ENCODE measurements at places on chromosomes 4 and X.

GRCh38 chr4:5133201-5133600, 81.9 kb downstream of the STK32B start:
- DNase-seq, result no peak

GRCh38 chrX:109487640-109488039, 5.8 kb upstream of the GUCY2F start:
- no peak for DNase-seq

- DNase-seq, result no peak
Observed at GRCh38 chrX:13863324-13863723, 46.4 kb upstream of the GPM6B start.

DNA sequence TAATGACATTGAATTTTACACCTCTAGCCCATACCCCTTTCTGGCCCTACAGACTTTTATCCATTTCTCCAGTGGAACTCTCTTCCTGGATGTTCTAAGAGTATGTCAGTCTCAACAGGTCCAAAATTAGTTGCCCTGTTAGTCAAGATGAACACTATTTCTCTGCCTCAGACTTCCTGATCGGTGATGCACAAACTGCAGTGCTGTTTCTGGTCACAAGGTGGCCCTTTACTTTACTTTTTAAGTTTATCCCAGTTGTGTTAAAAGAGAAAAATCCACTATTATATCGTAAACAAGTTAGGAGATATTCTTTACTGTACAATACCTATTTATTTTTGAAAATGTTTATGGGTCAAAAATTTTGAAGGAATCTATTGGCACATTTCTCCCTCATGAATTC, 13.1 kb downstream of the TCEAL7 start:
- peak; percentile 2 for DNase-seq

DNA sequence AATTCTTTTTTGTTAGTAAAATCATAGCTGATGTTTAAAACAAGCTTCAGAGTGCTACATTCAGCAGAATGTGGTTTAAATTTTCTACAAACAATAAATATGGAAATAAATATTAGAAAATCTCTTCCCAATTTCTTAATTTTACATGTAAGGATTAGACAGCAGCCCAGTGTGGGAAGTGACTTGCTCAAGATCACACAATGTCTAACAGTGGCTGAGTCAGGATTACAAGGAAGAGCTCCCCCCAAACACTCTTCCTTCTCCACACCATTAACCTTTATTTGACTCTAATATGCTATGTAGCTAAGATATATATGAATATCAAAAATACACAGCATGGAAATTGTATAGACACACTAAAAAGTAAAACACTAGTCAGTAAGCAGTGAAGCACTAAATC, 59.5 kb downstream of the SLC10A7 start:
- DNase-seq, result no peak

DNA sequence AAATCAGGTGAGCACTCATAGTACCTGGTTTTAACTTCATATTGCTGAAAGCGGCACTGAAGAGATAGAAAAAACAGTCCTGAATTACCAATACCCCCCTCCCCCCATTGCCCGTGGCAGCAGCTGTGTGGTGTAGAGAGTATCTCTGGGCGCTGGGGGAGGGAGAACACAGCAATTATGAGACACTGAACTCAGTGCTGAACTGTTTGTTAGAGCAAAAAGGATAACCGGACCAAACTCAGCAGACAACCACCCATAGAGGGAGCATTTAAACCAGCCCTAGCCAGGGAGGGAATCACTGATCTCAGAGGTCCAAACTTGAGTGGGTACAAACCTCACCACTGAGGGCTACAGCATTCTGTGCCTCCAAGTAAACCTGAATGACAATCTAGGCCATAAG, 457.4 kb upstream of the TEX13C start:
- DNase-seq, result no peak

DNA sequence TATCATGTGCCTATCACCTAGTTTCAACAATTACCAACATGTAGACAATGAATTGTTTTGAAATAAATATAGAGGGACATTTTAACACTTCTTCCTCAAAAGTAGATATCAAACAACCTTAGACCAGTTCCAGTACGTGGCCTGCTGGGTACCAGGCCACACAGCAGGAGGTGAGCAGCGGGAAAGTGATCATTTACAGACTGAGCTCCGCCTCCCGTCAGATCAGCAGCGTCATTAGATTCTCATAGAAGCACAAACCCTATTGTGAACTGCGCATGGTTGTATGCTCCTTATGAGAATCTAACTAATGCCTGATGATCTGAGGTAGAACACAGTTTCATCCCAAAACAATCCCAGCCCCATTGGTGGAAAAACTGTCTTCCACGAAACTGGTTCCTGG, 6.5 kb downstream of the BBS7 start:
- DNase-seq, result no peak

- no peak for DNase-seq
Observed at GRCh38 chr4:121885115-121885514, 14.8 kb upstream of the BBS7 start.

DNA sequence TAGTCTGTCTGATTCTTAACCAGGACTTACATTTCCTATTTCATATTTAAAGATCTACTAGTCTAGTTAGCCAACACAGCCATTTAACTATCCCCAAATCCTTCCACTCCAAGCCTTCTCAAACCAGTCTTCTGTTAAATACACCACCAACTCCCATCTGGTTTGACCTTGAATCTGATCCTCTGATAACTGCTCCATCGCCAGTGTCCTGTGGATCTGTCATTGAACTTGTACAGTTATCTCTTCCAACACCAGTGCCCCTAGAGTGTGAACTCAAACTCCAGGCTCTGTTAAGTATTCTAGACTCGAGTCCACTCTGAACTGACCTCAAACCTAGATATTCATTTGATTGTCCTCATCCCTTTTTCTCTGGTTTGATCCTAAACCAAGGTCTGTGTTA, 14.4 kb downstream of the WDR13 start:
- no peak for DNase-seq

DNA sequence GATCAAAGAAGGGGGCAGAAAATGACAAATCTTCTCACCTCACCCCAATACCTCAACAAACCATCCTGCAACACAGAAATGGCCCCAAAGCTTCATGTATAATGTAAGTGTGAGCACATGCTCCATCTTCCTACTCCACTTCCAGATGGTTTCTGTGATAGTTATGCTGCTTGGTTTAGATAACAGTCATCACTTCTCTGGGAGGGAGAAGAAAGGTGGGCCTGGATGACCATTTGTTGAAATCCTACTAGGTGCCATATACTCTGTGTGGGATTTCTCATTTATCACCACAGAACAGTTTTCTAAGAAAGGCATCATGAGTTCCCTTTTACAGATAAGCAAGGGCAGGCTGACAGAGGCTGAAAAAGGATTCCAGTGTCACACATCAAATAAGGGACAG, 31.3 kb upstream of the NXF3 start:
- DNase-seq, result no peak

DNA sequence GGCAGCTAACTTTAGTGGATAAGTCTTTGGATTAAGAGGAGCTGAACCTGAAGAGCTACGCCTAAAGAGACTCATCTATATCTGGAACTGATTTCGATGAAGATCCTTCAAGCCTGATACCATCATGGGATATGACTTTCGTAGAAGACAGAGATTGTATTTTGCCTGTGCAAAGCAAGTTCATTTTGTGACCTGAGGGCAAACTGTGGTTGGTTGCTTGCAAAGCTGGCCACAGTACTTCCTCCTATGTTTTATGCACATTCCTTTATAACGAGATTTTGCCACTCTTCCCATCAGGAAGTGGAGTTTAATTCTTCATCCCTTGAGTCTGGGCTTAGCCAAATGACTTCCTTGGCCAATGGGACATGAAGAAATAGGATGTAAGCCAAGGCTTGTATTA, 519.3 kb upstream of the NR3C2 start:
- no peak for DNase-seq

DNA sequence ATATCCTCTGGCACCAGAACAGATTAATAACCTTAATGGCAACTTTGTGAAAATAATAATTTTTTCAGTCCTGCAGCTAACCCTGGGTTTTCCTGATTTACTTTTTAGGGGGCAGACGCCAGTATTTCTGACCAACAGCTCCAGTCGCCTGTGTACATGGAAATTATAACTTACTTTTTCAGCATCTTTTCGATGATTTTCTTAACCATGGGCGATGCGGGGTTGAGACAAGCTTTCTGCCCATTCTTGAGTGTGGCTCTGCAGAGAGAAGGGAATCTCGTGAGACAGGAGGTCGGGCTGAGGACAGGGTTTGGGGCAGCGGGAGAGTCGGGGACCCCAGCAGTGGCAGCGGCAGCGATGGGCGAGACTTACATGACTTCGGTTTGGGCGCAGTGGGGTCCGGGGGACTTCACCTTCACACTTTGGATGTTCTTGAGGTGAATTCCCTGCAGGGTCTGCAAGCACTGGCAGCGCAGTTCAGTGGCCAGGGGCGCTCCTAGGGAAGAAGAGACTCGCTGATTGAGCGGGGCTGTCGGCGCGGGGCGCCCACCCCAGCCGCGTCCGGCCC, 484 bp downstream of the CXCL2 start:
- DNase-seq, result no peak

DNA sequence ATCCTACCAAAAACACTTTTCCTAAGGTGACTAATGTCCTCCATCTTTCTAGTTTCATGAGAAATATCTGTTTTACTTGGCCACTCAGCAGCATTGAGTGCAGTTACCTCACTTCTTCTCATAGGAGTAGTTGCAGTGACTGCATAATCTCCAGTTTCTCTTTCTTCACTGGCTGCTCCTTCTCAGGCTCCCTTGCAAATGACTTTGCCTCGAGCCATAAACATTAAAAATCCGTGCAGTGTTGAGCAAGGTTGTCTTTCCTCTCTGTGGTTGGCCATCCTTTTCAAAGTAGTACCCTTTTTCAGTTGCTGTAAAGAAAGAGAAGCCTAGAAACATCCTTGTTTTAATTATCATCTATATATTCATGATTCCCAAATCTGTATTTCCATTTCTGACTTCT, 10.2 kb upstream of the PRKG2 start:
- no peak for DNase-seq

GRCh38 chr4:15340902-15341732, 86.7 kb upstream of the C1QTNF7 start:
- DNase-seq, result no peak

DNA sequence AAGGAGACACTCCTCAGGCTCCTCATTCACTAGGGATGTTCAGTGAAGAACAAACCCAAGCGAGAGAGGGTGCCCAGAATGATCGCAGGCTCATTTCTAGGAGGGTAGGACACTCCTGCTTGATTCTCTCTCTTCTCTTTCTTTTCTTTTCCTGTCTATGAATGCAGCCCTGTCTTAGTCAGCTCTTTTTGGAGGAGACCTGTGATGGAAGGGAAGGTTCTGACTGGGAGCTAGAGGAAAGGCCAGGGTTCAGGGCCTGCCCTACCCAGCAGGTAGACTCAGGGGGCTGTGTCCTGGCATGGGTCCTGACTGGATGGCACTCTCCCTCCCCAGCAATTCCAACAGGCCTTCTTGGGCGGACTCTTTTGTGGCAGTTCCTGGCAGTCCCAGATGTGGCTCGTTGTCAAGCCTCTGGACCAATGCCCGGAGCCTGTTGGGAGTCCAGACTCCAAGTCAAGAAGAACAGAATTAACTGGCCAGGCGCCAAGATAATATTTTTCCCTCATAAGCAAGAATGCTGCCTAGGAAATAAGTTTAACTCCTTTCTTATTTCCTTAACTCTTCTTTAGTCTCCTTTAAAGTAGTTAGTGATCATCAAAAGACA, 139.4 kb upstream of the SCML1 start:
- no peak for DNase-seq

- no peak for DNase-seq
Observed at GRCh38 chrX:54089191-54089590, 44.9 kb upstream of the PHF8 start.

DNA sequence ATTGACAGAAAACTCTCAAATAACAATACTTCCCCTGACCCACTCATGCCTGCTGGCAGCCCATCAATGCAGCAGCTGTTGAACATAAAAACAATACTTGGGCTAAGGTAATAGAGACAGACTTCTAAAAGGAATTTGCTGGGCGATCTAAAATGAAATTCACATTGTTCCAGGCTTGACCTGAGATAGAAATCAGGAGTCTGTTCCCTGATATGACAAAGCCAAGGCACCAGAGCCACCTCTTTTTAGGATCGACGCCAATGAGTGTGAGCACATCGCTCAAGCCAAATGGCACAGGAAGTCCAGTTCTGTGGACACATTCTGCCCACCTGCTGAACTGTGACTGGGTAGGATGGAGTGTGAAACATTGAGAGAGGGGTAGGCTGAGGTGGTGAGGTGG, 4.9 kb downstream of the SEPTIN11 start:
- no peak for DNase-seq

- no peak for DNase-seq
Observed at GRCh38 chr4:621296-622070, 3.9 kb upstream of the PDE6B start.

GRCh38 chr4:150173982-150174398, 95.7 kb downstream of the DCLK2 start:
- no peak for DNase-seq

- no peak for DNase-seq
Observed at GRCh38 chrX:64151911-64152310, 53.6 kb downstream of the AMER1 start.

GRCh38 chrX:152949114-152949513, 44.8 kb downstream of the PNMA5 start:
- no peak for DNase-seq

DNA sequence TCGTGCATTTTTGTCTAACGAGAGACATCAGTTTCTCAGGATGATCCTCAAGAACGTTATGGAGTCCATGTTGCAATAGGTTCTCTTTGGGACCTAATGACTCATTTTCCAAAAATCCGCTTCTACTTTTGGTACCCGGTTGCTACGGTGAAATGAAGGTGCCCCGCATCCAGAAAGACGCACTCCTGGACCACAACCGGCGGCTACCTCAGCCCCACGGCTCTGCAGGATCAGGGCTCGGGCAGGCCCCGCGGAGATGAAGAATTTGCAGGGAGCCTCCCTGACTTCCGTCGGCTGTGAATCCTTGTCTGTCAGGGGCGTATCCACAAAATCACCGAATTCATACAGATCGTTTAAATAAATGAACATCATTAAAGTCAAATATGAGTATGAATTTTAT, 15.6 kb downstream of the GTPBP6 start:
- DNase-seq, result no peak

DNA sequence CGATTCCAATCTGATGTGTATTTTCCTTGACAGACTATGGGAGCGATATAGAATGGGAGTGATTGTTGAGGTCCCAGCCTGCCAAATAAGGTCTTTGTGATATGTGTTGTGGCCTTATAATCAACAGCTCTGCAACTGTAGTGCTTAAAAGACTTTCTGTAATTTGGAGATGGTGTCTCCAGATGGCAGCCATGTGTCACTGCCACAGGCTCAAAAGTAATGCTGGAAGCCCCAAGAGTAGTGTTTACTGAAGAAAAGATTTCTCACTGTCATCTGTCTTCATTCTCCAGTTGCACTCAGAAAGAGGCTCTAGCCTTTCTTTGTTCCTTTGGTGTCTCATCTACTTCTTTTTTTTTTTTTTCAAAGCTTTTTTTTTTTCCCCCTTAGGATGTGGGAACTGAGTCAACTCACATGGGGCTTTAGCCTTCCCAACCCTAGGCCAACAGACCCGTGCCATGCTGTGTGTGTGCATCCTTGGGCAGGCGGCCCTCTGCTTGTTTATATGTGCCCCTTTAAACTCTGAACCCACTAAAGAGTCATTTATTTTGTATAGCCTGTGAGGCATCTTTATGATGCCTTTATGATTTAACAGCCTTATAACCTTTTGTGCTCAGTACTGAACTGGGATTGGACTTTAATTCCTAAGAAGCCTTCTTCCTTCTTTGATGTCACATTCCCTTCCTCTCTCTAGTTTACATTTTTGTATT, 15.6 kb downstream of the SRPX2 start:
- DNase-seq, result no peak

Measured in stimulated activated CD8-positive, alpha-beta memory T cell treated with anti-CD3 and anti-CD28 coated beads, Interleukin-7, amount 100 ng/mL, for 1 hour (primary cell).